Left lobe of liver (tissue), 2 donors: ENCODE measurements at places on chromosomes 7 and 10. TPM values are rescaled to one million over a fixed set of nuclear protein-coding genes. Genes with fewer than 3 reads are reported as not detected.

DNA sequence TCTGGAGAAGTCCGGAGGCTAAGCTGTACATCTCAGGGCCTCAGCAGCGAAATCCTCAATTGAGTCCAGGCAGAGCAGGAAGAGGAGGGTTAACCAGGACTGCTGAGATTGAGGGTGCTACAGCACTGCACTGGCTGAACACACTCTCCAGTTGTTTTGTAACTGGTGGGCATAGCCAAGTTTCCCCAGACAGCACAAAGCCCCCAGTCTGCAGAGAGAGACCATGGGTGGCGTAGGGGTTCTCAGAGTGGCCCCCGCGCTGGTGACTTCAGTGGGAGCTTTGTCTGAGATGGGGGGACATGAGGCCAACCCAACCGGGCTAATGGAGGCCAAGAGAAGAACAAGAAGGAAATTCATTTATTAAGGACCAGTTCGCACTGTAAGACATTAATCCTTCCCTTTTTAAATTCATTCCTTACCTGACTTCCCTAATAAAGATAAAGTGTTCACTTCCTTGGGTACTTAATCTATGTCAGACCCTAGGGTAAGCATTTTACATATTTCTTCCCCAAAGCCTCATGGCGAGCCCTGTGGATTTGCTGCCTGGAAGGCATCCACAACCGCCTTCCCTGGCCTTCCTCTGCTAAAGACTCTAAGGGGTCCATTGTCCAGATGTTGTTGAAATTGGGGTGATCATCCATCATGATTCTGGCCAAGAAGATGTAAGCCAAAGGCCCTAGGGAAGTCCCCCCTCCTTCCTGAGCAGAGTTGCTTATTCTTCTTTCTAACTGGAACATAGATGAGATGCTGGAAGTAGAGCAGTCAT lies 121.4 kb upstream of the CHST15 start:
- DNase-seq, result no peak

GRCh38 chr10:129272176-129272575 lies 194.9 kb upstream of the MGMT start:
- no peak for DNase-seq

- DNase-seq, result no peak
Measured at GRCh38 chr10:69774596-69774995, 27.1 kb upstream of the COL13A1 start.

DNA sequence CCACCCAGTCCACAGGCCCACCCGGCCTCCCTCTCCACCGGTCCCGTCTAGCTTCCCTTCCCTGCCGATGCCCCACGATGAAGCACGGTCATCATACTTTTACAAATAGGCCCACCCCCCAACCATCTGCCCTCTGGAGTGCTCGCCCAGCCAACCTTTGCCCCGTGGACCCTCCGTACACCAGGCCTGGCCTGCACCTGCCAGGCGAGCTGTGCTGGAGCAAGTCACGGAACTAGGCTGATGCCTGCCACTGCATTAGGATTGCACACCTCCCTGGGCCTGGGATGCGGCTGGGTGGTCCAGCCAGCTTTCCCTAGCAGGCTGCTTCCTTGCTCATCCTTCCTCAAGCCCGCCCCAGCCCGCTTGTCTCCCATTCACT lies 44.7 kb downstream of the PPIF start:
- peak; percentile 36 for DNase-seq

DNA sequence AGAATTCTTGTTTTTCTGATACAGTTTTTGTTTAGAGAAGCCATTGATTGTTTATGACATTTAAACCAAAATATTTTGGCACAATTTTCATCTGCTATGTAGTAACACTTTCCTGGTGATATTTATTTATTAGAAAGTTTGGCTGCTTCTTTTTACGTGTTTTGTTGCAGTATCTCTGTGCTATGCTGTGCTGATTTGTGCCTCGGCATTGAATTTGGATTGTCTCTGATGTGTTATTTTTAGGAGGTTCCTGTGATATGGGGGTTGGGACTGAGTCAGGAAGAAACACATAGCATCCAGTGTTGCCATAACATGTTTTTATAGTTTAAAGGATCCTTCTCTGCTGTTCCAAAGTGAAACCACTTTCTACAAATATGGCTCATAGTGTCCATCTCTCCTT lies 1197.7 kb upstream of the LRRN3 start:
- DNase-seq, result no peak

DNA sequence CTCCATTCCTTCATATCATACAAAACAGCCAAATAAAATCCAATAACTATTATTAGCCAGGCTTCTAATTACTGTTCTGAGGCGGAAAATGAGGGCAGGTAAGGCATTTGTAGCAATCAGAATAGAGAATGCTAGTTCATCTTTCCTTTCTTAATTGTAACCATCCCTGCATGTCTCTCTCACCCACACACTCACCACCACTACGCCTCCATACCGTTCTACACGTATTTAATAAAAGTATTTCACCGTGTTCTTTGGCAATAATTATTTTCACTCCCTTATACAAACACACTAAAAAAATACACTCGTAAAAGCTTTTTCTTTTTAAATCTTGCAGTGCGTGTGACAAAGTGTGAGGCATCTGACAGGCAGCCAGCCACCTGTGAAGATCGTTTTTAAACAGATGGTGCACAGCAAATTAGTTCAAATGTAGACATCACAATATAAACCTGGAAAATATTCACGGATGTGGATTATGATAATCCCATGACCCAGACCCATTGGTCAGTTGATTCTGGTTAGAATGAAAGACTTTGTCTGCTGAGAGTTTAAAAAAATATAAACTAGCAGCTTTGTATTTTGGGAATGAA lies 653.6 kb downstream of the REEP3 start:
- DNase-seq, result no peak

GRCh38 chr10:14022954-14023672 lies 307.6 kb downstream of the FRMD4A start:
- no peak for DNase-seq

GRCh38 chr10:124381011-124381611 lies 37.6 kb downstream of the OAT start:
- no peak for DNase-seq

DNA sequence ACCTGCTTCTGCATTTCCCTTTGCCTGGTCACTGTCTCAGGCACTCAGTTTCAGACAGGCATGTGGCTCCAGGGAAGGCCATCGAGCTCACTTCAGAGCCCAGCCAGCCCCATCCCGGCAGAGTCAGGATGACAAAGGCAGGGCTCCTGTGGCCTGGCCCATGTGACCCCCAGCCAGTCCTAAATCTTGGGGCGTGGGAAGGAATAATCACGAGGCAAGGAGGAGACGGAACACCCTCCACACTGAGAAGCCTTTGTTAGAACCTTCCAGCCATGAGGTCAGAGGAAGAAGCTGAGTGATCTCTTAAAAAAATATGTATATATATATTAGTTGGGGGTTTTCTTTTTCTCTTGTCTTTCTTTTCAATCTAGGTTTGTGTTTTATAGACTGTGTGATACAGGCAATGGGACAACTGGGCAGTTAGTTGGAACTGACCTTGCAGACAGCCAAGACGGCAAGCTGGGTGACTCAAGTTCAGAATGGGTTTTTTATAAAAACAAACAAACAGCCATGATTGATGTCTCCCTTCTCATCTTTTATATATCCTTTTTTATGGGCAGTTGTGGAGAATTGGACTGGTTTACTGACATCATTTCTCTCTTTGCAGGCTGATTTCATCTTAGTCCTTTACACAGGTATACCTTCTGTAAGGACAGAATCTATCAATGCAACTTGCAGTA lies 60.8 kb downstream of the CHN2 start:
- no peak for DNase-seq

DNA sequence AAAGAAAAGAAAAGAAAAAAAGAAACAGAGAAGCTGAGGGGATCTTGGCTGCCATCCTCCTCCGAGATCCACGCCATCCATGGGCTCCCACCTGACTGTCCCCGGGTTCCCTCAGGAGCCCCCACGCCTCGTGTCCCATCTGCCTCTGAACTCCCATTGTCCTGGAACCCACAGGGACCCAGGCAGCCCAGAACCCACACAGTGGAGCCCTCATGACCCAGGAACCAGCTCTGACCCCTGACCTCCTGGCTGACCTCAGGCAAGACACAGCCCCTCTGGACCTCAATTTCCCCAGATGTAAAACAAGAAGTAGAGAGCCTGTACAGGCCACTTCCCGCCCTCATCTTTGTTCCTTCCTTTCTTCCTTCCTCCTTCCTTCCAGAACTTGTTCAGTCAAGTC lies 40.4 kb downstream of the RASGEF1A start:
- DNase-seq, result peak; percentile 28

- DNase-seq, result no peak
Measured at GRCh38 chr7:151114151-151115090, 28.1 kb downstream of the AGAP3 start.

- DNase-seq, result no peak
Measured at GRCh38 chr10:97048649-97049427, 136.9 kb downstream of the SLIT1 start.

DNA sequence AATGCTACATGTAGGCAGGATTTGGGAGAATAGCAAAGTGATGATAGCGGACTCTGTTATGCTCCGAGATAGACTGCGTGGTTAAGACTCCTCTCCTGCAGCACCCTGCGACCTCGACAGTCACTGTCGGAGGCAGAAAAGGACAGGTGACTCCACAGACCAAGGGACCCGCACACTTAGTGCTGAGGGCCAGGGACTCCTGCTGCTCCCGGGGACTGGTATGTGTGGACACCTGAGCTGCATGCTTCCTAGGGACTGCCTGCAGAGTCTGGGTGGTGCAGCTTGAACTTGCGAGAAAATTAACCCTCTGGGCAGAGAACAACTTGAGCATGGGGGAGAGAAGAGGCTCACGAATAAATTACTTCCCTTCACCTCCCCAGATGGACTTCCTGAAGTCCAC lies 407.1 kb upstream of the PFKP start:
- no peak for DNase-seq

DNA sequence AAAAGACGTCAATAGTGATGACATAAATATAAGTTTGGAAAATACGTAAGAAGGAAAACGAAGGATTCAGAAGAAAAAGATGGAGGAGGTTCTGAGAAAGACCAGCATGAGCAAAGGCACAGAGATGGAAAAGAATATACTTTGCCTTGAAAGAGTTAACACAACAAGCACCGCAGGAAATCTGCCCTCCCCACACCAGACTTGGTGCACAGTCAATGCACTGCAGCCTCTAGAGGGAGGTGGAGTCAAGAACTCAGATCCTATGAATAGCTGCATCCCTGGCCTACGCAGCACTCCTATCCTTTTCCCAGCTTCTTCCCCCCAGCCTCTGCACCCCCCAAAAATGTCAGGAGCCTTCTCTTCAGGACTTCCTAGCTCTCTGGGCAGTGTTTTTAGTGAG lies 1370.6 kb upstream of the LRRTM3 start:
- DNase-seq, result no peak

GRCh38 chr10:526651-527312 lies 162.7 kb downstream of the DIP2C start:
- no peak for DNase-seq

DNA sequence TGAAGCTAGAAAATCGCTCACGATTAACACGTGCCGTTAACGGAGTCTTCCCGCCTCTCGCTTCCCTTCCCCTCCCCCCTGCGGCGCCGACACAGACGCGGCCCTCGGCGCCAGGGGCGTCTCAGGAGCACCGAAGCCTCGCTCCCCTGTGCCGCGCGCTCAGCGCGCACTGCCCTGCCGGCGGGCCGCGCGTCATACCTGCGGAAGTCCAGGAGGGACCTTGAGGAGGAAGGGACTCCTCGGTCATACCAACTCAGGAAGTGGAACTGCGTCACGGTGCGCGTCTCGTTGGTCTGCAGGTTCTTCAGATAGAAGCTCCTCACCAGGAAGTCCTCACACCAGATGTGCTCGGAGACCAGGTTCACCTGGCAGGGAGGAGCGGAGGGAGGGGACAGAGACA lies 239.6 kb downstream of the DNAJB6 start:
- no peak for DNase-seq

DNA sequence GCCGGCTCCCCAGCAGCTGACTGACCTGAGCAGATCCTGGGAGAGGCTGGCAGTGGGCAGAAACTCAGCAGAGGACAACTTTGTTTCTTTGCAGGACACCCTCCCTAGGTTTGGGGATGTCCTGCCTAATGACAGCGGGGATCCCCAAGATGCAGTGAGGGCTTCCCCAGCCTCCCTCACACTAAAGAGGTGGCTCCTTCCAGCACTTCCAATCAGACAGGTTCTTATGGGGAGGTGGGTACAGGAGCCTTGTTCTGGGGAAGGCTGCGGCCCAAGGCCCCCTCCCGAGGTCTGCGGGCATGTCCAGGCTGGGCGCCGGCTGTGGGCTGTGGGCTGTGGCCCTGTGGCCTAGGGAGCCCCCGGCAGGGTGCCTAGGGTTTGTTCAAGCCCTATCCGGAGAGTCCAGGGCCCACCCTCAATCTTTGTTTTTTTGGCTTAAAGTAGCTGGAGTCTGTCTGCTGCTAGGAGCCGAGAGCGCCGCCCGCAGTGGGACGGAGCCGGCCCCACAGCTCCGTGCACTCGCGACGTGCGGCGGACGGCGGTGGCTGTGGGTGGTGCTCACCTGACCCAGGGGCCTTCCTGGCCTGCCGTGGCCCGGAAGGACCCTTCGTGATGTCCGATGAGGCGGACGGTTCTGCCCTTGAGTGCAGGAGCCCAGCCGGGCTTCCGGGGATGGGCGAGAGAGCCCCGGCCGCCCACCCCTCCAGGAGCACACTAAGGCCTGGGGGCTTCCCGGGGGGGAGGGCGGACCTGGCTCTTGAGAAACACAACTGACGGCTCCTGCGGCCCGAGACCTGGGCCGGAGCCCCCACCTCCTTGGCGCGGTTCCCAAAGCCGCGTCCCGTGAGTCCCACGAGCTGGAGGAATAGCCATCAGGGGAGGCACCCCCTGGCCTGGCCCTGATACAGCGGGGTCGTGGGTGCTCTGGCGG lies 57.2 kb downstream of the PDGFA start:
- no peak for DNase-seq

DNA sequence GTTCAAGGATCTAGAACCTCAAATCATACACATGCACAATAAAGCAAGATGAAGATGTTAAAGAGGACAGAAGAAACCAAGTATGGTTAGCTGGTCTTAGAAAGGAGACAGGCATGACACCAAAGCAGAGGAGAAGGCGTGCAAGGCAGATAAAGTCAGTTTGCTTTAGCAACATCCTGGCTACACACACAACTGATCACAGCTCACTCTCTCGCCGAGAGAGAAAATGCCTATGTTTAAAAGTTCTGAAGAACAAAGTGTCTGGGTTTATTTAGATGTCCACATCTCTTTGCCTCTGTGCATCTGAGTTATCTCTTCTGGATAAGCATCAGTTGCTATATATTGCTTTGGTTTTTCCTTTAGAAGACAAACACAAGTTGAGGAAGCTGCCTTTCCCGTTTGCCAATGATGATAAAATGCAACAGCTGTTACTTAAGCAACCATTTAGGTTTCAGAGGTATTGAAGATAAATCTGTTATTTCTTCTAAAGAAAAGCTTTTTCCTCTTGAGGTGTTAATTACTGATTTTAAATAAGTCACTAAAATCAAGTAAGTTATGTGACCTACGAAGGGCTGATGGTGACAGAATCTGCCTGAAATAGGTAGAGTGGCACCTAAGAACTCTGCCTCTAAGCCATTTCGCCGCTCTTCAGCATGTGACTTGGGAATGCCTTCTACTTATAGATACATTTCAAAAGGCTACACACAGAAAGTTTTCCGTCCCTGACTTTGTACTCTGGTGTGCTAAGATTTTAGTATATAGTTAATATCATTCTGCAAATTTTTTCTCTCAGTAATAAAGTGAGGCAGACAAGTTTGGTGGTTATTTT lies 146.2 kb upstream of the ASAH2 start:
- no peak for DNase-seq

The TAC1 gene
- not detected for total RNA-seq

The CCDC6 gene
- total RNA-seq, result 8.4 TPM

The OR2A1 gene
- total RNA-seq, result not detected

The SLC13A1 gene
- total RNA-seq, result 0.13 TPM

The LAMB4 gene
- not detected for total RNA-seq

The VIPR2 gene
- total RNA-seq, result 0.28 TPM

The HOXA4 gene
- 0.43 TPM for total RNA-seq

The ENKUR gene
- total RNA-seq, result 0.48 TPM

The TMEM236 gene
- total RNA-seq, result 0.15 TPM

The STX1A gene
- 2.9 TPM for total RNA-seq

The PRPS1L1 gene
- not detected for total RNA-seq
